ENCODE measurements at places on chromosomes 1 and 21. TPM values are rescaled to one million over a fixed set of nuclear protein-coding genes. Genes with fewer than 3 reads are reported as not detected.

Gene KIAA0040
- total RNA-seq = 0.47 TPM

Gene RPF1
- total RNA-seq = 30.2 TPM

Gene CFHR3
- total RNA-seq = not detected

Gene GBP5
- total RNA-seq = 0.08 TPM

Gene NUP210L
- 0.12 TPM for total RNA-seq

Gene C1orf50
- total RNA-seq = 3.2 TPM

Gene KRTAP7-1
- total RNA-seq = not detected

Gene HES2
- total RNA-seq = 0.12 TPM

Gene ACOT11
- 2.5 TPM for total RNA-seq

Gene IVL
- total RNA-seq = not detected

Gene AIM2
- total RNA-seq = not detected

Gene PTCH2
- total RNA-seq = 0.38 TPM

Gene CDCA8
- total RNA-seq = 1.9 TPM

Gene CTTNBP2NL
- total RNA-seq = 12.9 TPM

Gene FCRL2
- total RNA-seq = not detected

Gene TMEM201
- 1.6 TPM for total RNA-seq

Gene CR2
- total RNA-seq = not detected

Gene RIMS3
- 0.23 TPM for total RNA-seq

Gene KANK4
- not detected for total RNA-seq

Gene CCDC18
- 7.0 TPM for total RNA-seq

Gene SPRR4
- not detected for total RNA-seq

Gene LCE3B
- not detected for total RNA-seq

Gene DPM3
- total RNA-seq = 42.7 TPM

Gene ASPM
- total RNA-seq = 6.1 TPM

Gene SPRR1A
- total RNA-seq = not detected

Gene C1QC
- total RNA-seq = not detected

Gene CNTN2
- not detected for total RNA-seq

Gene DYNLT5
- total RNA-seq = 0.15 TPM

Gene SPOCD1
- 7.0 TPM for total RNA-seq

Gene DIP2A
- 23.6 TPM for total RNA-seq

Gene PGLYRP3
- not detected for total RNA-seq

Gene PSRC1
- total RNA-seq = 4.7 TPM

Gene HENMT1
- 1.4 TPM for total RNA-seq

Gene GNAT2
- not detected for total RNA-seq

Gene KCNJ9
- under 0.01 TPM for total RNA-seq

Gene HAO2
- total RNA-seq = not detected

Gene ZNF683
- not detected for total RNA-seq

Gene PDZK1
- total RNA-seq = not detected

Gene CYP4A11
- not detected for total RNA-seq

Gene IFNLR1
- not detected for total RNA-seq

Gene ANGPTL7
- not detected for total RNA-seq

Gene DCAF8
- 108 TPM for total RNA-seq

Gene TEDDM1
- total RNA-seq = not detected

Gene MRAP
- not detected for total RNA-seq

Gene MEX3A
- 4.7 TPM for total RNA-seq

Gene SHE
- under 0.01 TPM for total RNA-seq

Gene HSF2BP
- total RNA-seq = not detected

Gene ALX3
- not detected for total RNA-seq

Gene NPL
- total RNA-seq = 3.5 TPM

Gene NFASC
- total RNA-seq = 33.3 TPM

Gene NBPF1
- total RNA-seq = 36.2 TPM

Gene SCMH1
- total RNA-seq = 10.1 TPM

Gene SZRD1
- total RNA-seq = 10.9 TPM

Measured in smooth muscle cell of the coronary artery (primary cell).